ENCODE measurements at places on chromosomes 7 and 10.

GRCh38 chr7:56105508-56105907, 768 bp downstream of the CHCHD2 start:
- peak; percentile 17 for DNase-seq

- DNase-seq, result no peak
These were observed 94.4 kb upstream of the KIAA1217 start for GRCh38 chr10:24114556-24114955.

DNA sequence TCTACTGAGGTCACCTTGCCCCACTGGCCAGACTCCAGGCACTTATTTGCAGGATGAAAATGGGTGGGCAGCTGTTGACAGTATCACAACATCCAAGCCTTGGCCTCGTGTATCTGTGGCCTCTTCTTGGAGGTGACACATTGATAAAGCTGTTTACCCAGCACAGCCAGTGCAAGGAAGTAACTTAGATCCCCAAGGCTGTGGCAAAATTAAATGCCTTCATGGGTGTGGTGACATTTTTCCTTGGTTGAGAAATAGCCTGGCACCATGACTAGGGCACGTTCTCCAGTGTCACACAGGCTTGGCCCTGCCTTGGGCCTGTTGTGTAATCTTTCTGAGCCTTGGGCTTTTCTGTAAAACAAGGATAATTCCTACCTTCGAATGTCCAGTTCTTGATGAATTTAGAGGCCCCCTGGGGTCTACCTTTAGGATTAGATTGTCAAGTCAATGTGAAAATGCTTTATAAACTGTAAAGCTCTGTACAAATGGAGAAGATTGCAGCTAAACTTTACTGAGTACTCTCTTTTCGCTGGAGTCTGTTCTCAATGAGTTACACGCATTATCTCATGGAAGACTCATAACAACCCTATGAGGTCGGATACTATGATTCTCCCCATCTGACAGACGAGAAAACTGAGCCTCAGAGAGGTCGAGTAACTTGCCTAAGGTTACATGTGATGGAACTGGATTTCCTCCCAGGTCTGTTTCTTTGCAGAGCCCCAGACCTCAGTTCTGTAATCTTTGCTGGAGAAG, 46.7 kb upstream of the LOXL4 start:
- no peak for DNase-seq

- DNase-seq, result no peak
These were observed 93.0 kb downstream of the KMT2C start for GRCh38 chr7:152342796-152343195.

GRCh38 chr10:6603142-6604125, 23.4 kb upstream of the PRKCQ start:
- DNase-seq, result no peak

- no peak for DNase-seq
These were observed 40.5 kb downstream of the C1QL3 start for GRCh38 chr10:16481052-16481728.

DNA sequence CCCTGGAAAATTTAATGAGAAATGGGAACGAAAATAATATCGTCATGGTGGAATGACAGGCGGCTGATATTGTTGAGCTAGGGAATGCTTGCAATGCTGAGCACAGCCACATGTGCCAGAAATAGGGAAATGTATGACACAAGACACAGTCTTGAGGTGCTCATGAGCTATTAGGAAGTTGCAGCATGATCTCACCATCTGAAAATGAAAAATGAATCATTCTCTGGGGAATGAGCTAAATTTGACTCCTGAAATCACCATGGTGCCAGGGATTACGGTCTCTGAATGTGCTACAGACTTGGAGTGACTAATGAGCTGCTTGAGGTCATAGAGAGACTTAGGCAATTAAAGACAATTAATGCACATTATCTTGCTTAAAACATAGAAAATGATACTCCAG, 845.0 kb downstream of the CNTNAP2 start:
- no peak for DNase-seq

DNA sequence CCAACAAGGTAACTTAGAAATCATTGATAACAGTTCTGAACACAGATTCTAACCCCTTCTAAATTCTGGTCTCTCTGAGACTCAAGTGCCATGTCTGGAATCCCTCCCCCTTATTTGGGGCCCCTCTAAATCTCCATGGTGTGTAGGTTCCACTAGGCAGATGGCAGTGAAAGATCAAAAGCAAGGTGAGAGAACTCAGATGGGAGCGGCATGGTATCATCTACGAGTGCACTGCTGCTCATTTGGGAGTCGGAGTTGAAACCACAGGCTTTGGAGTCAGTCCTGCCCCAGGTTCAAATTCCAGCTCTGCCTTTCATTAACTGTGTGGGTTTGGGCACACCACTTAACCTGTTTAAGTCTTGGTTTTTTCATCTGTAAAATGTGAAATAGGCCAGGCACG, 72.6 kb downstream of the MTURN start:
- DNase-seq, result no peak

- DNase-seq, result no peak
These were observed 16.0 kb upstream of the HK1 start for GRCh38 chr10:69262292-69262751.

GRCh38 chr7:85475476-85475875, 288.6 kb upstream of the SEMA3D start:
- no peak for DNase-seq

GRCh38 chr7:155509725-155510551, 36.4 kb downstream of the CNPY1 start:
- no peak for DNase-seq

GRCh38 chr7:141027043-141027442, 12.3 kb upstream of the MRPS33 start:
- DNase-seq, result no peak

DNA sequence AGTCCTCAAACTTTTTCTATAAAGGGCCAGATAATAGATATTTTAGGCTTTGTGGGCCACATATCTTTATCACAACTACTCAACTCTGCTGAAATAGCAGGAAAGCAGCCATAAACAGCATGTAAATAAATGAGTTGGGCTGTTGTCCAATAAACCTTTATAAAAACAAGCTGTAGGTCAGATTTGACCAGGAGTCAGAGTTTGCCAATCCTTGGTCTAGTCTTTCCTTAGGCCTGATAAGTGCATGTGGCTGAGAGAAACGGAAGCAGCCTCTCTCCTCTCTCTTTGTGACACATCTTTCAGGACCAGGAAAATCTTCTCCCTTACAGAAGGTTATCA, 724.5 kb downstream of the GRID1 start:
- DNase-seq, result no peak

- DNase-seq, result peak; percentile 30
These were observed 25.0 kb downstream of the RGS10 start for GRCh38 chr10:119517235-119518141.

DNA sequence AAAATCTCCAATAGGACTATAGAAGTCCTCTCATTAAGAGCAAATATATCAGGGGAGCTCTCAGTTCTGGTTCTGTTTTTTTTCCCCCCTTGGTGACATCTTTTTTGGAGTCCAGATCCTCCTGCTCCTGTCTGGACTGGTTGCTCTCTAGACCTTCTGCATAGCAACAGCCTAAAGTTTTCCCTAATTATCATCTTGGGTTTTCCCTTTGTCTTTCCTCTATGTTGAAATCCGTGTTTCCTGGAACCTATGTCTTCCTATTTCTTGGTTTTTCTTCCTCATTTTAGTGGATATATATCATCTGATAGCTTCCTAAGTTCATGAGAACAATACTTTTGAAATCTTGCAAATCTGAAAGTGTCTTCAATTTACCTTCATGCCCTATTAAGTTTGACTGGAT, 29.7 kb upstream of the MTERF1 start:
- no peak for DNase-seq

- no peak for DNase-seq
These were observed 50.4 kb downstream of the CCNY start for GRCh38 chr10:35386594-35387174.

GRCh38 chr10:62746951-62747729, 57.4 kb upstream of the ADO start:
- DNase-seq, result no peak

DNA sequence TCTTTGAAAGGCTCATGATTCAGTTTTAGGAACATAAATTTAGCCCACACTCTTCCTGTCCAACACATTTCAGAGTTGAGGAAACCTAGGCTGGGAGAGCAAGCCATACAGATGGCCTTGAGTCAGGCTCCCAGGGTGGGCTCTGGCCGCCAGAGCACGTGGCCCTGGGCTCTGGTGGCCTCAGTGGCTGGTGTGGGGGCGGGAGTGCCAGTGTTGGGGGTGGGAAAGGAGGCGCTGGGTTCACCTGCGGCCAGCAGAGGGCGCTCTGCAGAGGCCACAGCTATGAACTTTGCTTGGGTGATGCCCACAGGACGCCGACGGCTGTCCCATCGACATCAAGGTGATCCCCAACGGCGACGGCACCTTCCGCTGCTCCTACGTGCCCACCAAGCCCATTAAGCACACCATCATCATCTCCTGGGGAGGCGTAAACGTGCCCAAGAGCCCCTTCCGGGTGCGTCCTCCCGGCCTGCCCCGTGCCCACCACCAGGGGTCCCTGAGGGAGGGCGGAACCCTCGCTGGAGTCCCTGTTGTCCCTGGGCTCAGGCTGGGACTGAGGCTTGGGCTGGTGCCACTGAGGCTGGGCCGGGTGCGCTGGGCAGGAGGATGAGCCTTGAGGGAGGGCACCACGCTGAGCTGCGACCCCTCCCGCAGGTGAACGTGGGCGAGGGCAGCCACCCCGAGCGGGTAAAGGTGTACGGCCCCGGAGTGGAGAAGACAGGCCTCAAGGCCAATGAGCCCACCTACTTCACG, 11.9 kb downstream of the FLNC start:
- peak; percentile 20 for DNase-seq

- no peak for DNase-seq
These were observed 33.3 kb downstream of the OR13A1 start for GRCh38 chr10:45282061-45282460.

GRCh38 chr10:127853868-127854768, 38.6 kb downstream of the CLRN3 start:
- DNase-seq, result peak; percentile 3

GRCh38 chr10:15254808-15255648, 86.5 kb upstream of the NMT2 start:
- DNase-seq, result no peak

GRCh38 chr7:134024739-134025138, 102.4 kb upstream of the LRGUK start:
- DNase-seq, result no peak

- no peak for DNase-seq
These were observed 10.2 kb upstream of the FRA10AC1 start for GRCh38 chr10:93712593-93712992.

DNA sequence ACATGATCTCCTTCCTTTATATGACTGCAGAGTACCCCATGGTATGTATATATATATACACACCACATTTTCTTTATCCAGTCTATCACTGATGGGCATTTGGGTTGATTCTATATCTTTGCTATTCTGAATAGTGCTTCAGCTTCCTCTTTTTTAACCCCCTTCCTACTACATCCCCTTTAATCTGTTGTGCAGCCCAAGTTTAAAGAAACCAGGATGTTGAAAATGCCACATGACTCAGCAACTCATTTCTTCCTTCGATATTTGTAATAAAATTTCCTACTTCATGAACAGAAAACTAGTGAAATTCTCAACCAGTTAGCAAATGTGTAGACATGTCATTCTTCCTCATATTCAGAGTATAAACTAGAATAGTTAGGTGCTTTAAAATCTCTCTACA, 1245.7 kb upstream of the SORCS1 start:
- DNase-seq, result no peak

- DNase-seq, result no peak
These were observed 170.9 kb upstream of the SMIM30 start for GRCh38 chr7:113289140-113289740.

GRCh38 chr10:96794836-96795733, 37.0 kb upstream of the LCOR start:
- no peak for DNase-seq

DNA sequence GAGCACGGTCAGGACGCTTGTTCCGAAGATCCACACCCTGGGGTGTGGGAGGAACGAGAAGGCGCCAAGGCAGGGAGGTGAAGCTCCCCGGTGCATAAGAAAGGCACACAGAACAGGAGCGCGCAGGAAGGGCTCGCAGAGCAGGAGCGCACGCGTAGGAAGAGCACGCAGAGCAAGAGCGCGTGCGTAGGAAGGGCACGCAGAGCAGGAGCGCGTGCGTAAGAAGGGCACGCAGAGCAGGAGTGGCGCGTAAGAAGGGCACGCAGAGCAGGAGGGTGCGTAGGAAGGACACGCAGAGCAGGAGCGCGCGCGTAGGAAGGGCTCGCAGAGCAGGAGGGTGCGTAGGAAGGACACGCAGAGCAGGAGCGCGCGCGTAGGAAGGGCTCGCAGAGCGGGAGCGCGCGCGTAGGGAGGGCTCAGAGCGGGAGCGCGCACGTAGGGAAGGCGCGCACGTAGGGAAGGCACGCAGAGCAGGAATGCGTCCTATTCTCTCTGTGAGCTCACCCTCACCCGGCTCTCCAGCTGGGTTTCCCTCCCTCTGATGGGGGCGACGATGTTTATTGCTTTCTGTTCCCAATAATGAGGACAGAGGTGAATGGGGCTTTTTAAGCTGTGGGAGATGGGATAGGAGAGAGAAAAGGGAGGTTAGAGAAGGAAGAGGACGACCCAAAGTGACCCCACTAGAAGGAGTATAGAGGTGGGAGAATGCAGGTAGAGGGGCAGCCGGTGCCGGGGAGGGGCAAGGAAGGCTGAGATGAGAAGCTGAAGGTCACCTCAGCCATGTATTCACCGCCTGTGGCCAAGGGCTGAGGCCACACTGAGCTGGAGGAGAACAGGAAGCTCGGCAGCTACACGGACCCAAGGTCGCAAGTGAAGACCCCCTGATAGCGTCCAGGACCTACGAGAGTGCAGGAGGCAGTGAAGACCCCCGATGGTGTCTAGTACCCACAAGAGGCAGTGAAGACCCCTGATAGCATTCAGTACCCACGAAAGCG, 423.2 kb downstream of the PTPRN2 start:
- DNase-seq, result no peak

- peak; percentile 7 for DNase-seq
These were observed 574 bp upstream of the IL6 start for GRCh38 chr7:22726345-22726906.

- no peak for DNase-seq
These were observed 222.9 kb upstream of the MKLN1 start for GRCh38 chr7:131104596-131105293.

- no peak for DNase-seq
These were observed 25.0 kb upstream of the PPA1 start for GRCh38 chr10:70258216-70258615.

DNA sequence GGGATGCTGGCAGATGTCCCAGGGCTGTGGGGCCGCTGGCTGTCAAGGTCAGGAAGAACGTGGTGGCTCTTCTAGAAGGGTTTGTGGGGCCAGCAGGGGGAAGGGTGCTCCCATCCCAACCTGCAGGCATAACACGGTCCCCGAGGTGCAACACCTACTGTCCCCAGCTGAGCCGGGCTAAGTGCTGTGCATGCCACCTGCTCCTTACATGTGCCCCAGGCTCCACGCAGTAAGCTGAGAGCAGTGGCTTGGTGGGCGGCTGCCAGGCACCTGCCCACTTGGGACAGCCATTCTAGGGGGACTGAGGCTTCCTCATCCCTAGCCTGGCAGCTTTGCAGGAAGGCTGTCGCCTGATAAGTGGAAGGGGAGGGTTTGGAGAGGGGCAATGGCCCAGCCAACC, 14.2 kb upstream of the ZNF735 start:
- DNase-seq, result no peak

All from T follicular helper cell (primary cell).